Stimulated activated CD4-positive, alpha-beta T cell treated with anti-CD3 and anti-CD28 coated beads, Interleukin-1b, Interleukin-23, amount 100 ng/mL, for 1 hour (primary cell): ENCODE measurements at places on chromosomes 7 and 10.

- DNase-seq, result no peak
Observed at GRCh38 chr10:69056129-69056528, 31.8 kb upstream of the SRGN start.

DNA sequence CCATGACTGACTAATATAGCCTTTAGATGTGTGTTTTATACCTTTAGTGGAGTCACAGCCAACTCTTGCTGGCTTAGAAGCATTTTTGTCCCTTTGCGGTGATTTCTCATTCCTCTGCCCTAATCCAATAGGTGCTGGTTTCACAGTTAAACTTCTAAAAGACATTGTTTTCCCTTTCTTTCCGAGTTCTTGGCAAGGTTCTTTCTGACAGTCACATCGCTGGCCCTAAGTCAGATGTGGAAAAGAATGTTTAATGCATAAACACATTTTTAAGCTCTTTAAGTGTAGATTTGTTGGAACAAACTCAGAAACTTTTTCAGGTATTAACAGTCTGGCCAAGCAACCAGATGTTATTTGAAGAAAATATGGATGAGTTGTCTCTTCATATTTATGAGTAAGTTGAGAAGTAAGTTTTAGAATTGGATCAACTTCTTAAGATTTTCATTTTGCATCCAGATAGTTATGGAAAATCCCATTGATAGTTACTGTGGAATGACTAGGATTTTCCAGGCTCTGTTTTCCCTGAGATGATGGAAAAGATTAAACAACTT, 4.1 kb downstream of the EPDR1 start:
- no peak for DNase-seq

- DNase-seq, result no peak
Observed at GRCh38 chr7:73341877-73342276, 13.9 kb downstream of the FKBP6 start.

DNA sequence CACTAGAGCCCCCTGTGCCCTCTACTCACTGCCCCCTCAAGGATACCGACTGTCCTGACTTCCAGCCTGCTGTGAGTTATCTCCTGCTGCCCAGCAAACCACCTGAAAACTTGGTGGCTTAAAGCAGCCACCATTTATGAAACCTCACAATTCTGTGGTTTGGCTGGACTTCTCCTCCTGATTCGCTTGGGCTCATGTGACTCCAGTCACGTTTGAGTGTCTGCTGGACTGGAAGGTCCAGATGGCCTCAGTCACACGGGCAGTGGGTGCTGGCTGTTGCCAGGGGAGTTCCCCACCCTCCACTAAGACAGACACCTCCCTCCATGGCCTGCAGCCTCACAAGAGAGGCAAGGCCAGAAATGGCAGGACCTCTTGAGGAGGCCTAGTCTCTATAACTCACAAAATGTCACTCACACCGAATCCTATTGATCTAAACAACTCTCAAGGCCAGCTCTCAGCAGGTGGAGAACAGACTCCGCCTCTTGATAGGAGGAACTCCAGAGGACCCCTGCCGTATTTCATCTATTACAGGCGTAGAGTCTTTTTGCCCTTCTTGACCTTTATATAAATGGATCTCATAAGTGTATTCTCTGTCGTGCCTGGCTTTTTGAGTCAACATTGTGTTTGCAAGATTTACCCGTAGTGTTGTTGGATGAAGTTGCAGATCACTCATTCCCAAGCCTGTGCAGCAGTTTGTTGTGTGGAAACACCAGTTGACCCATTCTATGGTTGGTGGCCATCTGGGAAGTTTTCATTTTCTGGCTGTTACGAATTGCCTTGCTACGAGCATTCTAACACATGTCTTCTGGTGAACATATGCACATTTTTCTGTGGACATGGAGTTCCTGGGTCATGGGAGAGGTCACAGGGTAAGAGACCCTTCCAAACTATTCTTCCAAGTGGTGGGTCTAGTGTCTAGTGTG, 48.3 kb downstream of the ZMIZ1 start:
- DNase-seq, result no peak

DNA sequence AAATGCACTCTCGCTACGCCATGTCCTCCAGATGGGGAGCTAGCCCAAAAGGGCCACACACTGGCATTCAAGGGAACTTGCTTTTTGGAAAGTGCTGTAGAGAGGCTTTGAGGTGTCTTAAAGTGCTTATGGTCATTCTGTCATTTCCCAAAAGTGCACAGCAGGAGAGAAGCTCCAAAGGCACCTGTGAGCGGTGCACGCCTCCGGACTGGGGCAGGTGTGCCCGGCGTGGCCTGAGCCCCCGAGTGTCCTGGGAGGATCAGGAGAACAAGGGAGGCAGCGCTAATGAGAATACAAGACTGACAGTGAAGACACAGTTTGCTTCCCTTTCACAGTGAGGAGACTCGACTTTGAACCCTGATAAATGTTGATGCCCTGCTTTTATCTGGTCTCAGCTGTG, 419.0 kb upstream of the MKI67 start:
- no peak for DNase-seq

DNA sequence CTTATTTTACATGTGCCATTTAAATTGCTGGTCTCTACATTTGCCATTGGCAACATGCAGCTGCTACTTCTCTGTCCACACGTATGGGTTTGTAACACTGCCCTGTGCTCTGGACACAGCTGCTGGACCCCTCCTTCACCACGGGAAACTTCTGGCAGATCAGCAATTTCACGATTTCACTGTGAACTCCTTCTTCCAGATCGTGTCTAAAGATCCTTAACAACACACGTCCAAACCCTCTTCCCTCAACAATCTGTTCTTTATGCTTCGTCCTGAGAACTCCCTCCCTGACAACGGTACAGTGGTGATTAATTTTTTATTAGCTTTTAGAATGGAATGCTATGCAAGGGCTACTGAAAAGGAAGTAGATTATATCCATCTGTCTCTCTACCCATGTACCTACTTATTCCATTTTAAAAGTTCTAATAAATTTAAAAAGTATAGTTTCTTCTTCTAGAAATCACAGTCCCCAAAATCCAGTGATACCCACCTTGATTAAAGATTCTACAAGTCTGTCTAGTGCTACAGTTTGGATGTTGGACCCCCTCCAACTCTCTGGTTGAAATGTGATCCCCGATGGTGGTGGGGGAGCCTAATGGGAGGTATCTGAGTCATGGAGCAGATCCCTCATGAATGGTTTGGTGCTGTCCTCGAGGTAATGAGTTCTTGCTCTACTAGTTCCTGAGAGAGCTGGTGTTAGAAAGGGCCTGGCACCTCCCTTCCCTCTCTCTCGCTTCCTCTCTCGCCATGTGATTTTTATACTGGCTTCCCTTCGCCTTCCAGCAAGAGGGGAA, 81.0 kb downstream of the KIAA1549 start:
- no peak for DNase-seq

DNA sequence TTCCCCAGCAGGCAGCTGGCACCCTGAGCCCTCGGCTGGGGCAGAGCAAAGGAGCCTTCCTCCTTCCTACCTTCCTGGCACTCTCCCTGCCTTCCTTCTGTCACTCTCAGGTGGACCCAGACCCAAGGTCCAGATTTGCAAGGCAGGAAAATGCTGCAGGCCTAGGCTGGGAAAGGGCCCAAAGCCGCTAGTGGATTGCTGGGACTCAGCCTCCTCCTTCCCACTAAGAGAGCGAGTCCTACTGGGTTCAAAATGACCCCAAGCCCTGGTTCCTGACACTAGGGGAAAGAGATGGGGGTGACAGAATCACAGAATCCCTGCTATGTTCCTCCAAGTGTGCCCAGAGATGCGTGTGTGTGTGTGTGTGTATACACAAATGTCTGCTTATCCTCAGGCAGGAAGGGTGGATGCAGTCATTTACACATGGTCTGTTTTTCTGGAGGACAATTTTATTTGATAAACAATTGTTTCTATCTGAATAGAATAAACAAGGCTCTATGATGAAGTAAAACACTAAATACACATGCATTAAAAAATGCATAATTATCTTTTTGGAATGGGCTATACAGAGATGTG, 1.3 kb upstream of the PLAU start:
- DNase-seq, result no peak

GRCh38 chr7:39613577-39613976, 9.8 kb upstream of the RALA start:
- no peak for DNase-seq

DNA sequence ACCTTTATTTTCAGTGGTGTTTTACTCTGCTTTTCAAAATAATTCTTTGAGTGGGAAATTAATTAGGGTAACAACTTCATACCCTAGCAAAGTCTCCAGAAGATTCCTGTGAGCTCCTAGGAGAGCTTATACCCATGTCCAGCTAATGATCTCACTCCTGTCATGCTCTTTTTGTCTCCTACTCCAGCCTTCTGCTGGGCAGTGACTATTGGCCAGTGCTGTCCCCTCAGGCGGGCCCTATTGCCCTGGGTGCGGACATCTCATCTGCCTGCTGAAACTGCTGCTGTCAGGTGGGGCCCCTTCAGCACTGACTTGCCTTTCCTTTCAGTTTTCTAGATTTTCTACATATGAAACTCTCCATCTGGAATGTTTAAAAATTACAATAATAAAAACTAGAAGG, 80.3 kb downstream of the EBLN1 start:
- DNase-seq, result no peak
